ENCODE measurements at places on chromosomes 1 and 21.

GRCh38 chr1:188708795-188709535, 1768.7 kb downstream of the BRINP3 start:
- no peak for DNase-seq

GRCh38 chr1:160862203-160863060, at the start of gene CD244:
Gene CD244 (minus strand): TSS chr1:160862887. CDS start chr1:160862677, 210 bp downstream.
- peak; percentile 73 for DNase-seq

DNA sequence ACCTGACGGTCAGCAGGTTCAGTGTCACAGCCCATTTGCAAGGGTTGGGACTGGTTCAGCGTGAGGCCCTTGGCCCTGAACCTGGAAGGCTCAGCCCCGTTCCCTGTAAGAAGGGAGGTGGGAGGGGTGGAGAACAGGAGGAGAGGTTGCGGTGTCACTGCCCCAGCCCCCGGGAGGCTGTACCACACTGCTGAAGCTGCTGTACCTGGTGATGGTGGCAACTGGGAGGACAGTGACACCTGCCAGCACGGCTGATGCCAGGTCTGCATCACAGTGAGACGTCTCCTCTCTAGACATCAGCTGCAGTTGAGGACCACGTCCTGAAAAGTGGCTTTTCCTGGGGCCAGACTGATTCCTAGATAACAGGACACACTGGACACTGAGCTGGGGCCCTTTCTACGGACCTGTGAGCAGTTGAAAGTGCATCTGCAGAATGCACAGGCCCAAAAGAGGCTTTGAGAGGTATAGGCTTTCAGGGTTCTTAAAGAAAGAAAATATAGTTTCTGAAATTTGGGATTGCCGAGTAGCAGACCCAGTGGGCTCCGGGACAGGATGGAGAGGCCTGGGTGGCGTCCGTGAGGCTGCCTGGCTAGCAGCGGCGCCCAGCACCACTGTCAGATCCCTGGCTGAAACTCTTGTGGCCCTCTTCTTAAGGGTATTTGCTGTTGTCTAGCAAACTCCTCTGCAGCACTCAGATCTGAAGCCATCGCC, 47.7 kb downstream of the COQ8A start:
- no peak for DNase-seq

GRCh38 chr1:8985915-8986813, 40.1 kb downstream of the SLC2A7 start:
- no peak for DNase-seq

GRCh38 chr1:231327617-231328016, 10.0 kb downstream of the EXOC8 start:
- no peak for DNase-seq

GRCh38 chr21:32338209-32338921, 39.7 kb downstream of the MRAP start:
- DNase-seq: no peak

DNA sequence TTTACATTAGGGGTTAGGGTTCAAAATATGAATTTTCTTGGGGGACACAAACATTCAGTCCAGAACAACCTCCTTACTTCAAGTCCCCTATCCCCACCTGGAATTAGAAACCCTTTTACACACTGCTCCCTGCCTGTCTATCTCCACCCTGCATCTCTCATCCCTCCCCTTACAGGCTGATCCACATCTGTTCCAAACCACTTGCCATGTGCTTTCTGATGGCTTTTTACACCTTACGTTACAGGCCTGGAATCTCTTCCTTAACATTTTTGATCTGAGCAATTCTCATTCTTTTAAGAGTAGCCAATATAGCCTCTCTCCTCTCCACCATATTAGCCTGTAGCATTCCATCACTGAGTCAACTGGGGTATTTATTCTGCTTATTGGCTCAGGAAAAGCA, 122.0 kb downstream of the PTBP2 start:
- no peak for DNase-seq

DNA sequence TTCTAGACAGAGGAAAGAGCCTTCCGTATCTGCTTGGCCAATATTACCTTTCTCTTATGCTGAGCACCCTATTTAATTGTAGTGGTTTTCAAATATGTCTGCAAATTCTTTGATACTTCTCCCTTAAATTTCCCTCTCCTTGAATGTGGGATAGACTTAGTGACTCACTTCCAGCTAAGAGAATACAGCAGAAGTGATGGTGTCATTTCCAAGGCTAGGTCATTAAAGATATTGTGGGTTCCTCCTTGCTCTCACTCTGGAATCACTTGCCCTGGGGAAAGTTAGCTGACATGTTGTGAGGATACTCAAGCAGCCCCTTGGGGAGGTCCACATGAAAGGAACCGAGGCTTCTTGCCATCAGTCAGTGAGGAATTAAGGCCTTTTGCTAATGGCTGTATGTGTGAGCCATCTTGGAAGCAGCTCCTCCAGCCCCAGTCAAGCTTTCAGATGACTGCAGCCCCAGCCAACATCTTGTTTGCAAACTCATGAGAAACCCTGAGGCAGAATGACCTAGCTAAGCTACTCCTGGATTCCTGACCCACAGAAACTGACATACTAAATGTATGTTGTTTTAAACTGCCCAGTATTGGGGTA, 8.1 kb upstream of the CITED4 start:
- DNase-seq: no peak

GRCh38 chr1:78884685-78885452, 121.7 kb downstream of the ADGRL4 start:
- no peak for DNase-seq

- DNase-seq: no peak
These were observed 262.5 kb upstream of the ZP4 start for GRCh38 chr1:238153253-238153652.

DNA sequence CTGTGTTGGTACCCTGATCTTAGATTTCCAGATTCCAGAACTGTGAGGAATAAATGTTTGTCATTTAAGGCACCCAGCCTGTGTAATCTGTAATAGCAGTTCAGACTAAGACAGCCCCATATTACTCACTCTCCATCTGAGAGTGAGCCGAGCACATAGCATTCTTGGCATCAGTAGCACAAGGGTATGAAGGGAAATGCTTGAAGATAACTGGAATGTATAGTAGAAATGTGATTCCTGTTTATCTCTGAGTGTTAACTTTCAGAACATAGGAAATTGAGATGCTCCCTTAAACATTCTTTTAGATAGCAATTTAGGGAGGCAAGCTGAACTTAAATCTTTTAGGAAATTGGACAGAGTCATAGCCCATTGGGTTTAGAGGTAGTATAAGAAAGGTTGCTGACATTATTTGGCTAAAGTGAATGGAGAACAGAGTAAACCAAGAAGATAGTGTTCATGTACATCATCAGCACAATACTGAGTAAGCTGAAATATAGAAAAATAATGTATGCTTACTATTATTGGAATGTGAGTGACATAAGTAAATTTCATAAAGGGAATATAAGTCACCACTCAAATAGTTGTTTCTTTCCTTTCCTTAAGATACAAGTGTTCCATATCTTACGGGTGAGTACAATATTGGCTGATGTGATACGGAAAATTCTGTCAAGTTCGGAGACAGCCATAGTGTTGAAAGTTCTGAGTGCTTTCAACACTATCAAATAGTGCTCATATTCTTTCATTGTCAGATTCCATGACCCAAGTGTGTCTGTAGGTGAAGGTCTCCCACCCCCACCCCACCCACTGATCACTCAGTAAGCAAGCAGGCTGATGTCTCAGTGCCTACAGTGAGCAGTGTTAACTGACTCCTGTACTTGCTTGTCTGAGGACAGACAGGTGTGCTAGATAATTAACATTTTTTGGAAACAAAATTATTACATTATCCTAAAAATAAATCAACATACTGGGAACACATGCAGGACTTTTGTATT, 73.7 kb downstream of the LRRC8D start:
- DNase-seq: no peak

DNA sequence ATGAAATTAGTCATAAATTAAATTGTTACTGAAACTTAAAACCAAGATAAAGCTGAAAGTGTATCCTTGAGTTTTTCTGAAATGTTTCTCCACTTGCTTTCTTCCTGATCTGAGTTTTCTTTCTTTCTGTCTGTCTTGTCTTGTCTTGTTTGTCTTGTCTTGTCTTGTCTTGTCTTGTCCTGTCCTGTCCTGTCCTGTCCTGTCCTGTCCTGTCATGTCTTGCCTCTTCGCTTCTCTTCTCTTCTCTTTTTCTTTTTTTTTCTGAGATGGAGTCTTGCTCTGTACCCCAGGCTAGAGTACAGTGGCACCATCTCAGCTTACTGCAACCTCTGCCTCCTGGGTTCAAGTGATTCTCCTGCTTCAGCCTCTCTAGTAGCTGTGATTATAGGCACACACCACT, 73.7 kb downstream of the ADGRL2 start:
- DNase-seq: no peak

GRCh38 chr21:42162831-42163510, 56.0 kb upstream of the ABCG1 start:
- DNase-seq: no peak

DNA sequence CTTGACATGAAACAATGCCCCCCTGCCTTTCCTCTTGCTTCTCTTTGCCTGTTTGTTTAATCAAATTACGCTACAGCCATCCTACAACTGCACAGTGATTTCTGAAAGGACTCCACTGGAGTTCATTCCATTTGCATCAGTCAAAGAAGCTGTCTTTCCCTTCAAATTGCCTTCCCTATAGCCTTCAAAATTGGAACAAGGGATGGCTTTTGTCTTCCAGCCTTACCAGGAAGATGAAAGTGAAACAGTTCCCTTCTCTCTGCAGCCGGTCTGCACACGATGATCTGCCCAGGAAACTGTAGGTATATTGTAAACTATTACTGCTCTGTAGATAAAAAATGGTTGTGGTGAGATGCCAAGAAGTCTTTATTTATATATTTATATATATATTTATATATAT, 65.6 kb upstream of the ETS2 start:
- DNase-seq: no peak

DNA sequence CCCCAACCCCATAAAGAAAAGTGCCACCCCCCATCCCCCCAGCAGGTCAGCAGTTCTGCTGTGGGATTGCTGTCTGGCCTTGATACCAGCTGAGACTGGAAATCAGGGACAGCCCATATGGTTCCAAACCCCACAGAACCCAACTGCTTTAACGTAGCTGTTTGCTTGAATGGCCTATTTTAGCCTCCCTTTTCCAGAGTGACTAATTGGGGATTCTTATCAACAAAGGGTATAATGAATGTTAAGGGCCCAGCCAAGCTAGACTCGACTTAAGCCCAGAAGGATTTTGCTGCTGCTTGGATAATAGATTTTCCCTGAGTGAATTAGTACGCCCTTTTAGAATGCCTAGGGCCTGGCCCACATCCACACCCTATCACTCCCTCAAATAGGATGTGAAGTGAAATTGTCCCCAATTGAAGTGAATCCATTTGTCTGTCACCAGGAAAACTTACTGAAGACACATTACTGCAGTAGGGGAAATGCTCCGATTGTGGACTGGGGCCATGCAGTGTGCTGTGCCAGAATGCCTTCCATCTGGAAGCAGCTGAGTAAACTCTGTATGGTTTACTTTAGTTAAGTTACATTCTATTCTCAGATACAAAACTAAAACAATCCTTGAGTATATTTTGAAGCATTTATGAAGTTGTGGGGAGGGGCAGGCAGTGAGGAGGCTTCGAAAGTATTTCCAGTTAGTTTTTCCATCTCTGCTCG, 156.9 kb downstream of the DHRS3 start:
- no peak for DNase-seq

- DNase-seq: no peak
These were observed 37.1 kb downstream of the TMED5 start for GRCh38 chr1:93143136-93143535.

- peak; percentile 61 for DNase-seq
These were observed 19.1 kb downstream of the RAB7B start for GRCh38 chr1:205983925-205984725.

DNA sequence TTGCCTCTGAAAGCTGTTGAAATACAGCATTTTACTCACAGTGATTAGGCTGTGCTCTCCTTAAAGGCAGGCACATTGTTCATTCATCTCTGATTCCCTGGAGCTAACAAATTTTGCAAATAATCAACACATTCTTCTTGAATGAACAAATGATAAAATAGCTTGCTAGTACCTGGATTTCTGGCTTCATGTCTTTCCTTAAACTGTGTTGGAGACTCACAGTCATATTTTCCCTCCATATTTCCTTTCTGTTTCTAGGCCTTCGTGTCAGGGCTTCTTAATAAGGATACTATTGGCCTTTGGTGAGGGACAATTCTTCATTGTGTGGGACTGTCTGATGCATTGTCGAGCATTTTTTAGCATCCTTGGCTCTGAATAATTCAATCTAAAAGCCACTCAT, 9.7 kb downstream of the HSD11B1 start:
- no peak for DNase-seq

DNA sequence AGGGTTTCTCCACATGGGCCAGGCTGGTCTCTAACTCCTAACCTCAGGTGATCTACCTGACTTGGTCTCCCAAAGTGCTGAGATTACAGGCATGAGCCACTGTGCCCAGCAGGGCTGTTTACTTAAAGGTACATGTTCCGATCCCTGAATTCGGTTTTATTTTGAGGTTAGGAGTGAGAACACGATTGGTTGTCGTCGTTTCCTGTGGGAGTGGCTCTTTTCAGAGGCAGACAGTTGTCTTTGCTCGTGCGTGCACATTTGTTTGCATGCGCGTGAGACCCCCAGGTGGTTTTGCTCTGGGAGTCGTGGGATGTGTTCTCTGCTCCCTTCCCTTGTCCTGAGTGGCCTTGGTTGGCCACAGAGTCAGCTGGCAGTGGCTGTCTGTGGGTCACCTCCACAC, 60.2 kb downstream of the SKI start:
- DNase-seq: no peak

DNA sequence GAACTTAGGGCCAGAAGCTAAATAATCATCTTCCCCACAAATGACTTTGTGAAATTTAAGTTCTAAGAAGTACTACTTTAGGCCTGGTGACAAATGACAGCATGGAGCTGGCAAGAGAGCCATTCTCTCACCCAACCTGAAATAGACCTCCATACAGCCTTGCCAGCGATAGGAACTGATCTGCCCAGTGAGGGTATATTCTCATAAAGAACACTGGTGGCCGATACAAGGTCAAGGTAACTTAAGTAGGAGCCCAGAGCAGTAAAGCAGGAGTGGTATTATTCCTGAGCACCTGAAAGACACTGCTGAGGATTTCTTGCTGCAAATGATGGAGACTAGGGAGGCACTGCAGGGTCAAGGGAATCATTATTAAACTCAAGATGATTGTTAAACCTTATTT, 2.6 kb upstream of the TTLL7 start:
- DNase-seq: no peak

GRCh38 chr1:229209386-229209785, 61.5 kb upstream of the RAB4A start:
- DNase-seq: no peak

GRCh38 chr1:100413035-100413434, 60.7 kb downstream of the CDC14A start:
- no peak for DNase-seq
